Foreskin keratinocyte (primary cell): ENCODE measurements at places on chromosomes 13 and 19.
A peak's percentile ranks its signal among the peaks of the same experiment; 100 is the strongest.

GRCh38 chr19:51779703-51780102 lies 15.3 kb upstream of the FPR3 start:
- DNase-seq: no peak

DNA sequence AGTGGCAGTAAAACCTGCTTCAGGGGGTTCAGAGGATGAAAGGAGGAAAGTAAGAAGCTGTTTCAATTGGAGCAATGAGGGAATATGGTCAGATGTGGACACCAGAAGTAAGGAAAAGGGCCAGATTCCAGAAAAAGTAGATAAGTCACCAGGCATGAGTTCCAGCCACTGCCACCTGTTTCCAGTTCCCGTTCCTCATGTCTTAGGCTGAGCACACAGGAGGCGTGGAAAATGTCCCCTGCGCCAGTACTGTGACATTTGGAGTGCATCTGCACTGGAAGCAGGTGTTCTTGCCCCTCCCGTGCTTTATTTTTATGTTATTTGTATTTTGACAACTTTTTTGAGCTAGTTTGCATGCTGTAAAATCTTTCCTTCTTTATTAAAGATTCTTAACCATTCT lies 25.3 kb downstream of the LMO7 start:
- no peak for DNase-seq

GRCh38 chr13:29402166-29402636 lies 193.3 kb downstream of the SLC7A1 start:
- DNase-seq: peak; percentile 1

- peak; percentile 10 for DNase-seq
Observed at GRCh38 chr13:90968166-90968904, 379.2 kb upstream of the MIR17HG start.

DNA sequence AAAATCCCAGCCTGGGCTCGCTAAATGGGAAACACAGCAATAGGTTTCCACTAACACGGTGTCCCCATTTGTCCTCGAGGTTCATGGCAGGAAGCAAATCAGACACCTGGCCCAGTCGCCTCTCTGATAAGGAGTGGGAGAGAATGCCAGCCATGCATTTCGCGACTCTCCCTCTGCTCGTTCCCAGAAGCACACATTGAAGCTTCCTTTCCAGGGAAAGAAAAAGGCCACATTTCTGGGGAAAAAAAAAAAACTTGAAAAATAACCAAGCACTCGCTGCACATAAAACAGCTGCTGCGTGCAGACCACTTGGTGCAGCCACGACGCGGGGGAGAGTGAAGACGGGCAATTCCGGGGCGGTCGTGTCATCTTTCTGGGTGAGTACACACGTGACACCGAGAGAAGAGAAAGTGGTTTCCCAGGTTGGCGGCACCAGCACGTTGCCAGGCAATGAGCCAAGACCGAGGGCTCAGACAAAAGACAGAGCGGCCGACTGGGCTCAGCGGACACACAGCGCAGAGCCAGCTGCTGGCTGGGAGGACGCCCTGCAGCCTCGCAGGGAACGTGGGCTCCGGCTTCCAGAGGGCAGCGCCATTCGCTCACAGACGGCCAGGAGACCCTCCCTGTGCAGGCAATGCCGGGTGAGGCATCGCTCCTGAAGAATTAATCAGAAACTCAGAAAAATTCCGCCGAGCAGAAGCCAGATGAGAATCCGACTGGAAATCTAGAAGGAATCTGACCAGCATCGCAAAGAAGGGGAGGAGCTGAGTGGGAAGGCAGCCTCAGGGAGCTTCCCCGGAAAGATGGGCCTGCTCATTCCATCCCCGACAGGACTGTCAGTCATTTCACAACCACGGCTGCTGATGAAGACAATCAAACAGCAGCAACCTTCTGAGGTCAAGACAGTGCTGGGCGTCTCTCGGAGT lies 83.2 kb upstream of the IRS2 start:
- no peak for DNase-seq

GRCh38 chr13:52868190-52868589 lies 19.8 kb upstream of the PCDH8 start:
- no peak for DNase-seq

GRCh38 chr13:106089261-106089980 lies 446.0 kb downstream of the EFNB2 start:
- no peak for DNase-seq

- DNase-seq: no peak
Observed at GRCh38 chr13:47898080-47898479, 103.0 kb downstream of the SUCLA2 start.

GRCh38 chr19:31257025-31257424 lies 92.2 kb downstream of the TSHZ3 start:
- no peak for DNase-seq

DNA sequence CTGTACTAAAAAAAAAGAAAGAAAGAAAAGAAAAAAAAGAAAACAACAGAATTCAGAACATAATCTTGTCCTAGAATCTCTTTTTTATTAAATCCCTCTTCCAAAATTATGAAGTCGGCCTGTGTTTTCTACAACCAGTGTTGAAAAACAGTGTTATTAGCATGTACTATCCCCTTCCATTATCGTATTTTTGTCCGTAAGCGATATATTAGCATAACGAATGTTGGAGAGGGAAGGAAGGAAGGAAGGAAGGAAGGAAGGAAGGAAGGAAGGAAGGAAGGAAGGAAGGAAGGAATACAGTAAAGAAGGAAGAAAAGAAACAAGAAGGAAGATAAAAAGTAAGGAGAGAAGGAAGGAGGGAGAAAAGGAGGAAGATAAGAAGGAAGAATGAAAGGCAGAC lies 393.0 kb upstream of the TSHZ3 start:
- DNase-seq: no peak

GRCh38 chr19:56319991-56320390 lies 5.4 kb upstream of the ZSCAN5A start:
- no peak for DNase-seq

DNA sequence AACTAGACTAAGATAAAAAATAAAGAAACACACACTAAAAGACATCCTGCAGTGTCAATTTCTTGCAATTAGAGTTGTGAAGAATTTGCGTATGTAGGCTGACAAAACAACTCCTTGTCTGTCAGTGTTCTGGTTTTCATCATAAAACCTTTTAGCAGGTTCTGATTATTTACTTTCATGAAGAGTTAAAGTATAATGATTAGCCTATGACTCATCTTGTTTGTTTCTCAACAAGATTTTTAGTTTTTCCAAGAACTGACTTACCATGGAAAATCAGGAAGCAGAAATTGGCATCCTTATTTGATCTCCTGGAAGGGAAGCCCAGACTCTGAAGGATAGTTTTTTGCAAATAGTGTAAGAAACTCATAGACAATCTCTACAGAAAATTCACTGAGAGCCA lies 848.7 kb upstream of the PCDH9 start:
- DNase-seq: no peak

- no peak for DNase-seq
Observed at GRCh38 chr13:81637457-81637856, 1296.5 kb upstream of the SPRY2 start.

- no peak for DNase-seq
Observed at GRCh38 chr19:4310247-4311121, 6.1 kb downstream of the FSD1 start.

DNA sequence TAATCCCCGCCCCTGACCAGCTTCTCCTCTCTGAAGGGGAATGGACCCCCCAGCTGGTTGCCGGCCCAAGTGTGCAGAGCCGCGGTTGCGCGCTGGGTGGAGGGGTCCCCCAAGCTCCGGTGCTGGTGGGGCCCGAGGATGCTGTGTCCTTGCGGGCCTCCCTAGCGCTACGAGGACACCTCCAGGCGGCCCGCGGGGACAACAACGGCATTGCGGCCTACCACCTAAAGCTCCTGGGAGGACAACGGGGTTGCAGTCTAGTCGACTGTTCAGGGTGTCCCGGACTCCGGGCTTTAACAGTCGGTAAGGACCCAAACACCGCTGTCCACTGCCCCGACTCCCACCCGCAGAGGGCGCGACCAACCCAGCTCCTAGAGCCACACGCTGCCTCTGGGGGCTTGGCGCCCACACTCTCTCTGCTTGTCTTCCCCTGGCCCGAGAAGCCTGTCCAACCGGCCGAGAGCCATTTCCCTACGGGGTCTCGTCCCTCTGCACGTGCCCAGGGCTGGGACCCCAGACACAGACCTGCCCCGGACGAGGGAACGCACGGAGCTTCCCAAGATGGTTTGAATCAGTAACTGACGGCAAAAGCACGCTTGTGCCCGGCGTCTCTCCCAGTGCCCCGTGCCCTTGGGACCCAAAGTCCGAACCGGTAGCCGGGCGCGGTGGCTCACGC lies 927 bp upstream of the SDHAF1 start:
- DNase-seq: no peak

DNA sequence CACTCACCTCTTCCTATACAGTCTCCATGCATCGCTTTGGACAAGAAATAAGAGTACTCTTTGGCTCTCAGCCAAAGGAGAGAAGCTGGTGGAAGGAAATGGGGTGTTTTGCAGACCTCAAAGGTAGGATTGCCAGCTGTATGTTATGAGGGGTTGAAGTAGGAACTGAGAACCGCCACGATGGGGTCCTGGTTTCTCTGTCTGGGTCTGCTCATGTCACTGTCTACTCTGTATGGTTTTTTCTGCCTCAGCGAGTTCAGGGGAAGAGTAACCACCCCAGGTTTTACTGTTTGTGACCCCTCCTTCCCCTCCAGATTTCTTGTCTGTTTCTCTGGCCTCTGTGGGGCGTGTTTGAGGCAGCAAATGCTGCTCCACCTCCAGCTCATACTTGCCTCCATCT lies 4.1 kb downstream of the ZNF805 start:
- DNase-seq: no peak

DNA sequence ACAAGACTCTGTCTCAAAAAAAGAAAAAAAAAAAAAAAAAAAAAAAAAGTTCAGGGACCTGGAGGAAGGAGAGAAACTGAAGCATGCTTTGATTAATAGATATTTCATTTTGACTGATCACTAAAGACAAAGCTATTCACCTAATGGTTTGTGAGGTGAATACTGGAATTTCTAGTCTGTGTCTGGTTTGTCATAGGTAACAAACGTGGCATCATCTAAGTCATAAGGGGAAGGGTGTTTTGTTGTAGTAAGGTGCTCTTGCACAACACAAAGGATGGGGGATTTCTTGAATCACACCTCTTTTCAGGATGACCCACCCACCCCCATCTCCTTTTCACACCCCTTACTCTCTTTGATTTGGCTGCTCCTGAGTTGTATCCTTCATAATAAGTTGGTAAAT lies 13.8 kb upstream of the ZNF69 start:
- DNase-seq: no peak

DNA sequence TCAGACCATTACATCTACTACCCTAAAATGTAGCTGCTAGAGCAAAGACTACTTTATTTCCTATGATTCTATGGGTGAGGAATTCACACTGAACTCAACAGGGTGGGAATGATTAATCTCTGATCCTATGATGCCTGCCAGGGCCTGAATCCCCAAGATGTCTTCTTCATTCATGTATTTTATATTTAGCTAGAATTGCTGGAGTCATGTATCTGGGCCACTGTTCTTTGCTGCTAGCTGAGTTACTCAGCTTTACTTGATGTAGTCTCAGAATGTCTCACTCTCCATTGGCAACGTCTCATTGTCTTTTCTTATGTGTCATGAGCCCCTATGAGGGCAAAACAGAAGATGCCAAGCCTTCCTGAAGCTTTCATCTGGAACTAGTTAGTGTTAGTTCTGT lies 21.1 kb downstream of the ZNF582 start:
- no peak for DNase-seq

DNA sequence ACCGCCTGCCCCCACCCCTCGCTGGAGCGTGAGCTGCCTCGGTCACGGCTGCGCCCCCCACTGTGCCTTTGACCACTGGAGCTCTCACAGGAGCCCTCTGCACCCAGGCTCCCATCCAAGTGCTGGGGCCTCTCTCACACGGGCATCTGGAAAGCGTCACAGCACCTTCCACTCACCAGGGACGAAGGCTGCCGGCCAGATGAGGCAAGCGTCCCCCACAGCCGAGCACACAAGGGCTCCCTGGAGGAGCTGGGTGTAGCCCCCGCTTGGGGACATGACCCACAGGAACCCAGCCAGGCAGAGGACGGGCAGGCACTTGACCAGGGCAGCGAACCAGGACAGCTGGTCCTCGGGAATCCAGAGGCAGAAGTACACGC lies 560 bp downstream of the TMEM86B start:
- DNase-seq: no peak

- DNase-seq: no peak
Observed at GRCh38 chr19:39017026-39017425, 15.3 kb downstream of the FBXO27 start.

DNA sequence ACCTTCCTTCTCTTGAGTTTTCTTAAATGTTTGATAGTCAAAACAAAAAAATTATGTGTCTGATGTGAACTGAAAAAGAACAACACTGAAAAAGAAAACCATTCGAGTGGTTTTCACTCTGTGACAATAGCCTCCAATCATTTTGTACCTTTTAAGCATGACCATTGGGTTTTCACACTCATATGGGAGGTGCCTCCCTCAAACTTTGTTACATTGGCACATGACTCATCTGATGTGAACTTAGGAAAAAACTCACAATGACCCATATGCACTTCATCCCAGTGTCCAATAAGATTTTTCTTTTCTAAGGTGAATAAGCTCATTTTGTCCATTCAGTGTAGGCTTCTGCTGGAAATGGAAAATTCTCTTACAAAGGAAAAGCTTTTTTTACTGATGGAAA lies 66.6 kb upstream of the XPO4 start:
- DNase-seq: no peak

- no peak for DNase-seq
Observed at GRCh38 chr13:74883834-74884233, 598.1 kb downstream of the TBC1D4 start.

DNA sequence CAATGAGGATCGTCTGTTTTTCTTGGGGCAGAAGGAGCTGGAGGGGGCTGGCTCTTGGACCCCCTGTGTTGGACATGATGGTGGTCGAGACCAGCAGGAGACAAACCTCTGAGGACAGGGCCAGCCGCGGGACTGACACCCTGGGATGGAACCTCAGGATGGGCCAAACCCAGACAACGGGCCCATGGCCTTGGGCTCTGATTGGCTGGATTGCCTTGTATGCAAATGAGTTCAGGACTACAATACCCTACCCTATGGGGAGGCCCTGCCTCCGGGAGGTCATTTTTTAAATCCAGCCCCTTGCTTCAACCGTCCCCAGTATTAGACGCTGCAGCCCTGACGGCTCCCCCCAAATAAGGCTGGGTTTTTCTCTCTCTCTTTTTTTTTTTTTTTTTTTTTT lies 22.0 kb downstream of the SLC5A5 start:
- DNase-seq: no peak

- DNase-seq: no peak
Observed at GRCh38 chr13:112762690-112763080, 72.8 kb downstream of the ATP11A start.

GRCh38 chr13:56755181-56755935 lies 385.4 kb upstream of the PRR20A start:
- peak; percentile 32 for DNase-seq

GRCh38 chr19:28330831-28331230 lies 882.1 kb downstream of the UQCRFS1 start:
- DNase-seq: no peak

DNA sequence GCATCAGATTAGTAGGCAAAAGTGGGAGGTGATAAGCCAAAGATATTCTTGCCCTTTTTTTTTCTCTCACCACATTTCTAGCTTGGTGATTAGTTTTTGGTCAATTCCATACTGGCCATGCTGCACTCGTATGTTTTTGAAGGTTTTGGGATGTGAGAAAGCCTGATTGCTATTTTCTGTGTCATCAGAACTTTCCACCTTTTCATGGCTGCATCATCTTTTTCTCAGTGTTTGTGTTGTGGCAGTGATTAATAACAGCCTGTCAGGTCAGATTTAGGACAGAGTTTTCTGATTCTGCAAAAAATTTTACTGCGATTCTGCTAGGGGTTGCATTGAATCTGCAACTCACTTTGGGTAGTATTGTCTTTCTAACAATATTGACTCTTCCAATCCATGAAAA lies 32.9 kb downstream of the PSG1 start:
- DNase-seq: no peak

GRCh38 chr19:50893047-50893736 lies 18.0 kb downstream of the KLK4 start:
- no peak for DNase-seq
